ENCODE measurements at places on chromosomes 13 and 19. TPM values are rescaled to one million over a fixed set of nuclear protein-coding genes. Genes with fewer than 3 reads are reported as not detected.

DNA sequence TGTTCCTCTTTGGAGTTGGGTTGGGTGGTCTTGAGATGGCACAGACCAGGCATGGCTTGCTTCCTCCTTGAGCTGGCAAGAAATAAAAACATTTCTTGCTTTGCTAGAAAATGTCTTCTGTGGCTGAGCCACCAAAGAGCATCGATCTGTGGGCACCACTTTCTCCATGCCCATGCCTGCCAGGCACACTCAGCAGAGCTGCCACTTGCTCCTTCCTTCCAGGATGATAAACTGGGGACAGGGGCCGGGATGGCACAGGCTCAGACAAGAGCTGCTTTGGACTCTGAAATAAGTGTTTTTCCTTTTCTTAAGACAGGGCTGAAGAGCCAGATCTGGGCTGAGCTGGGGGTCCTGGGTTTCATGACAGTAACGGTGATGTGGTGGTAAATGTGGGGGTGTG is 32.8 kb downstream of the NFIX start:
- H3K4me3 ChIP-seq, result no peak overlapping the region
- peaks cover 22% of the 10 kb centered on the region for H3K4me1 ChIP-seq
- H3K27me3 ChIP-seq, result peaks cover 75% of the 10 kb centered on the region
- H3K27ac ChIP-seq, result no peak overlapping the region
- no peaks in the 10 kb centered on the region for H3K36me3 ChIP-seq

The NRTN gene
- total RNA-seq, result 5.6 TPM

The MYPOP gene
- 2.4 TPM for total RNA-seq

DNA sequence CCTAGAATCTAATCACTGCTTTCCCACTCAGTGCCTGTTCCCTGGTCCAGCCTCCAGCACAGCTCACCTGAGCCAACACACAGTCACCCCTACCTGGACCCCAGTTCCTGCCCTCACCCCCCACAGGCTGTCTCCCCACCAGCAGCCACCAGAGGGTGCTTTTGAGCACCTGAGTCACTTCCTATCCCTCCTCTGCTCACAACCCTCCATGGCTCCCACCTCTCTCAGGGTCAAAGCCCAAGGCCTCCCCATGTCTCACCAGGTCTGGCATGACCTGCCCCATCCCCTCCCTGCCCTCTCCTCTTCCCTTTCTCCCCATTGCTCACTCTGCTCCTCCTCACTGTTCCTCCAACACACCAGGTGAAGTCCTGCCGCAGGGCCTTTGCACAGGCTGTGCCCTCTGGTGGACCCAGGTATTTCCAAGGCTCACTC is 7.1 kb upstream of the DPP9 start:
- H3K4me1 ChIP-seq, result no peaks in the 10 kb centered on the region
- no peak for DNase-seq
- H3K27ac ChIP-seq, result no peak overlapping the region
- H3K4me3 ChIP-seq, result no peak overlapping the region

- H3K4me1 ChIP-seq, result peaks cover 5% of the 10 kb centered on the region
- no peak overlapping the region for H3K27ac ChIP-seq
- no peaks in the 10 kb centered on the region for H3K36me3 ChIP-seq
- no peaks in the 10 kb centered on the region for H3K27me3 ChIP-seq
- H3K4me3 ChIP-seq, result no peak overlapping the region
Observed at GRCh38 chr19:31168106-31168625, 181.1 kb downstream of the TSHZ3 start.

- no peak overlapping the region for H3K4me3 ChIP-seq
- no peak overlapping the region for H3K27ac ChIP-seq
- no peak for DNase-seq
- H3K36me3 ChIP-seq, result no peaks in the 10 kb centered on the region
- no peaks in the 10 kb centered on the region for H3K4me1 ChIP-seq
- no peaks in the 10 kb centered on the region for H3K27me3 ChIP-seq
Observed at GRCh38 chr13:43433691-43434141, 353.1 kb downstream of the ENOX1 start.

DNA sequence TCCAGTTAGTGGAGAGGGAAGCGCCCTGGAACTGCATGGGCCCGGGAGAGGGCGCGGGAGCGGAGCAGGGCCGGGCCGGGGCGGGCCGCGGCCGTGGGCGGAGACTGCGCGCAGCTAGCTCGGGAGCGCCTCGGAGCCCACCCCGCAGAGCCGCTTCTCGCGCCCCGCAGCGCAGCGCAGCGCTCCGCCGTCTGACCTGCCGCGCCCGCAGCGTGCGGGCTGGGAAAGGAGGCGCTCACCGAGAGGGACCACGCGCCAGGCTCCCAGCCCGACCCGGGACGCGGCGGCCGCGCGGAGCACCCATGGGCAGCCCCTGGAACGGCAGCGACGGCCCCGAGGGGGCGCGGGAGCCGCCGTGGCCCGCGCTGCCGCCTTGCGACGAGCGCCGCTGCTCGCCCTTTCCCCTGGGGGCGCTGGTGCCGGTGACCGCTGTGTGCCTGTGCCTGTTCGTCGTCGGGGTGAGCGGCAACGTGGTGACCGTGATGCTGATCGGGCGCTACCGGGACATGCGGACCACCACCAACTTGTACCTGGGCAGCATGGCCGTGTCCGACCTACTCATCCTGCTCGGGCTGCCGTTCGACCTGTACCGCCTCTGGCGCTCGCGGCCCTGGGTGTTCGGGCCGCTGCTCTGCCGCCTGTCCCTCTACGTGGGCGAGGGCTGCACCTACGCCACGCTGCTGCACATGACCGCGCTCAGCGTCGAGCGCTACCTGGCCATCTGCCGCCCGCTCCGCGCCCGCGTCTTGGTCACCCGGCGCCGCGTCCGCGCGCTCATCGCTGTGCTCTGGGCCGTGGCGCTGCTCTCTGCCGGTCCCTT is at the start of gene MLNR:
TSS of gene MLNR (plus strand) at position 303 of the 820 bp plus-strand sequence. CDS start at position 303, 0 bp downstream.
- peak within 1 kb of the TSS; percentile 29 for H3K4me3 ChIP-seq
- H3K27me3 ChIP-seq, result peaks cover 86% of the 10 kb centered on the region
- peak; percentile 46 for DNase-seq
- H3K4me1 ChIP-seq, result no peaks in the 10 kb centered on the region
- H3K36me3 ChIP-seq, result no peaks in the 10 kb centered on the region

The OR7D2 gene
- 0.80 TPM for total RNA-seq

GRCh38 chr19:52099497-52100138 is 4.1 kb upstream of the ZNF841 start:
- H3K36me3 ChIP-seq, result no peaks in the 10 kb centered on the region
- H3K4me3 ChIP-seq, result no peak overlapping the region
- H3K4me1 ChIP-seq, result no peaks in the 10 kb centered on the region
- DNase-seq, result no peak

- no peak overlapping the region for H3K27ac ChIP-seq
- H3K4me3 ChIP-seq, result no peak overlapping the region
- no peak for DNase-seq
- no peaks in the 10 kb centered on the region for H3K4me1 ChIP-seq
Observed at GRCh38 chr19:9128171-9128570, 1.4 kb upstream of the OR7G3 start.

The CADM4 gene
- total RNA-seq, result 24.4 TPM

GRCh38 chr13:26280295-26280694 is 26.4 kb downstream of the CDK8 start:
- H3K4me1 ChIP-seq, result no peaks in the 10 kb centered on the region
- no peaks in the 10 kb centered on the region for H3K27me3 ChIP-seq
- DNase-seq, result no peak

GRCh38 chr13:27001705-27002104 is 169.9 kb downstream of the USP12 start:
- peaks cover 4% of the 10 kb centered on the region for H3K27me3 ChIP-seq
- H3K4me1 ChIP-seq, result peaks cover 9% of the 10 kb centered on the region
- H3K36me3 ChIP-seq, result no peaks in the 10 kb centered on the region
- no peak overlapping the region for H3K27ac ChIP-seq
- no peak for DNase-seq
- no peak overlapping the region for H3K4me3 ChIP-seq
